AG04450 (cell line): ENCODE measurements at places on chromosomes 2 and 18. TPM values are rescaled to one million over a fixed set of nuclear protein-coding genes. Genes with fewer than 3 reads are reported as not detected.

The FAM124B gene
- not detected in 2 replicates for polyA plus RNA-seq

GRCh38 chr2:204611764-204612163 lies 66.5 kb downstream of the PARD3B start:
- DNase-seq = no peak

The NT5C1B gene
- not detected in 2 replicates for polyA plus RNA-seq

- DNase-seq = no peak
Measured at GRCh38 chr2:36677996-36678605, 18.4 kb upstream of the VIT start.

GRCh38 chr18:3245185-3245564 lies 2.4 kb upstream of the MYL12A start:
- DNase-seq = no peak

The GALNT13 gene
- polyA plus RNA-seq = not detected in 2 replicates

GRCh38 chr2:82796132-82796531 lies 1662.9 kb downstream of the SUCLG1 start:
- DNase-seq = no peak

DNA sequence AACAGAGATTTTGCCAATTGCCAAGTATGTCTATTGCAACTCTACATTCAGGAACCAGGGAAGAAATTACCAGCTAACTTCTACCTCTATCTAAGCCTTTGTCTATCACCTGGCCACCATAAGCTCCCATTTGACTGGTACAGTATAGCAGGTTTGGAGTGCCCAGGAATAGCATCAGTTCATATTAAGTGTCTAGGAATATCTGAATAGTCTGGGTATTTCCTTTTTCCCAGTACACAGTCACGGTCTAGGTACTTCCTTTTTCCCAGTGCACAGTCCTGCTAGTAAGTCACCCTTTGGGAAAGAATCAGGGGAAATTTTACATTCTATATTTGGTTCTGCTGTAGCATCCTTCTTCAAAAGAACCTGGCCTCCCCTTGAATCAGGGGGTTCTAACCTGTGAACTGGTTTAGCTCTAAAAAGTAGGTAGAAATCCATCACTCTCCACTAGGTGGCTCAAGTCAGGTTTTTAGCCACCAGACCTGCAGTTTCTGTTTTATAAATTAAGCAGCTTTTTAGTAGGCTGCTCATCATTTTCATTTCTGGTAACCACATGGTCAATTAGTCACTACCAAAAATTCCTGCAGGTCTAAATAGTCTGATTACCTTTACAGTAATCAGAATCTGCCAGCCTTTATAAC lies 49.3 kb upstream of the DNAJC10 start:
- no peak for DNase-seq

- DNase-seq = no peak
Measured at GRCh38 chr2:158993721-158994587, 25.5 kb downstream of the TANC1 start.

- no peak for DNase-seq
Measured at GRCh38 chr18:62346333-62347088, 21.4 kb downstream of the TNFRSF11A start.

- DNase-seq = no peak
Measured at GRCh38 chr2:26542676-26543505, 65.0 kb upstream of the OTOF start.

The HOXD3 gene
- not detected in 2 replicates for polyA plus RNA-seq

GRCh38 chr2:52862801-52863200 lies 904.8 kb upstream of the CHAC2 start:
- DNase-seq = no peak

- DNase-seq = no peak
Measured at GRCh38 chr2:113361051-113361450, 76.4 kb upstream of the ZNG1B start.

- DNase-seq = no peak
Measured at GRCh38 chr2:240596080-240596460, 9.5 kb downstream of the CAPN10 start.
